ENCODE measurements at places on chromosomes 6 and 20. TPM values are rescaled to one million over a fixed set of nuclear protein-coding genes. Genes with fewer than 3 reads are reported as not detected.
A peak's percentile ranks its signal among the peaks of the same experiment; 100 is the strongest.

SLC17A2 gene
- not detected for polyA plus RNA-seq

FOXA2 gene
- polyA plus RNA-seq, result not detected

C4A gene
- not detected for polyA plus RNA-seq

GRCh38 chr6:112180095-112180820, 74.1 kb downstream of the LAMA4 start:
- no peaks in the 10 kb centered on the region for H3K4me1 ChIP-seq
- H3K36me3 ChIP-seq, result no peaks in the 10 kb centered on the region
- H3K27me3 ChIP-seq, result peaks cover 30% of the 10 kb centered on the region
- no peak overlapping the region for H3K27ac ChIP-seq
- no peak overlapping the region for H3K4me3 ChIP-seq

GRCh38 chr6:27477318-27478013, 4.6 kb upstream of the ZNF184 start:
- H3K4me3 ChIP-seq, result no peak overlapping the region
- peaks cover 8% of the 10 kb centered on the region for H3K4me1 ChIP-seq
- H3K27ac ChIP-seq, result no peak overlapping the region
- DNase-seq, result no peak
- no peaks in the 10 kb centered on the region for H3K36me3 ChIP-seq
- H3K27me3 ChIP-seq, result no peaks in the 10 kb centered on the region

GRCh38 chr20:37144856-37145404, 34.2 kb upstream of the RPN2 start:
- H3K27me3 ChIP-seq, result no peaks in the 10 kb centered on the region
- no peak overlapping the region for H3K4me3 ChIP-seq
- no peaks in the 10 kb centered on the region for H3K36me3 ChIP-seq
- H3K27ac ChIP-seq, result no peak overlapping the region

DNA sequence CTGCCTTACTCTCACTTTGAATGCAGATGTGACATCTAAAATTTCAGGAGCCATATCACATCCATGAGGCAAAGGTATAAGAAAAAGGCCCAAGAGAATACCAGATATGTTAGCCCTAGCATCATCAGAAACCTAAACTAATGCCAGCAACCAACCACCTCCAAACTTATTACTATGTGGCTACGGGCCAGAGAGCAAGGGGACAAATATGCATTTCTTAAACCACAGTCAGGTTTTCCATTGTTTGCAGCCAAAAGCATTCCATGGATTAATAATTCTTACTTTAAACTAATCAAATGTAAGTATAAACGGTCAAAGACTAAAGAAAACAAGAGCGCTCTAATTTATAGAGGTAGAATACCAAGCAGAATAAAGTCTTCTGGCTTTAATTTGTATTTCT, 84.7 kb downstream of the TASP1 start:
- no peak for DNase-seq
- H3K36me3 ChIP-seq, result peaks cover 55% of the 10 kb centered on the region
- H3K4me1 ChIP-seq, result no peaks in the 10 kb centered on the region
- H3K4me3 ChIP-seq, result no peak overlapping the region
- H3K27me3 ChIP-seq, result no peaks in the 10 kb centered on the region
- H3K27ac ChIP-seq, result no peak overlapping the region

GRCh38 chr6:12233693-12234571, 56.2 kb upstream of the EDN1 start:
- peak overlapping the region; percentile 36 for H3K27ac ChIP-seq
- no peaks in the 10 kb centered on the region for H3K36me3 ChIP-seq
- peaks cover 12% of the 10 kb centered on the region for H3K4me1 ChIP-seq
- no peaks in the 10 kb centered on the region for H3K27me3 ChIP-seq

GRCh38 chr20:14117768-14118167, 122.5 kb downstream of the MACROD2 start:
- no peaks in the 10 kb centered on the region for H3K27me3 ChIP-seq
- no peak for DNase-seq
- no peaks in the 10 kb centered on the region for H3K36me3 ChIP-seq
- no peak overlapping the region for H3K27ac ChIP-seq
- H3K4me3 ChIP-seq, result no peak overlapping the region

- H3K4me1 ChIP-seq, result peaks cover 2% of the 10 kb centered on the region
- H3K4me3 ChIP-seq, result peak overlapping the region; percentile 63
These were observed 671.8 kb downstream of the QKI start for GRCh38 chr6:164086076-164086887.

- DNase-seq, result no peak
- H3K27me3 ChIP-seq, result no peaks in the 10 kb centered on the region
- H3K4me3 ChIP-seq, result no peak overlapping the region
These were observed 191.4 kb downstream of the NKAIN2 start for GRCh38 chr6:123994891-123995635.
